ENCODE measurements at places on chromosomes 5 and 9.
A peak's percentile ranks its signal among the peaks of the same experiment; 100 is the strongest.

- DNase-seq, result no peak
Measured at GRCh38 chr5:169183576-169183975, 117.4 kb downstream of the SLIT3 start.

DNA sequence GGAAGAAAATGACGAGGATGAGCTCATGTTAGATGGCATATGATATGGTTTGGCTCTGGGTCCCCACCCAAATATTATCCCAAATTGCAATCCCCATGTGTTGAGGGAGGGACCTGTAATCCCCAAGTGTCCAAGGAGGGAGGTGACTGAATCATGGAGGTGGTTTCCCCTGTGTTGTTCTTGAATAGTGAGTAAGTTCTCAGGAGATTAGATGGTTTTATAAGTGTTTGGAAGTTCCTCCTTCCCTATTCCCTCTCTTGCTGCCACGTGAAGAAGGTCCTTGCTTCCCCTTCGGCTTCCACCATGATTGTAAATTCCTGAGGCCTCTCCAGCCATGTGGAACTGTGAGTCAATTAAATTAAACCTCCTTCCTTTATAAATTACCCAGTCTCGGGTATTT lies 10.1 kb downstream of the EDIL3 start:
- no peak for DNase-seq

DNA sequence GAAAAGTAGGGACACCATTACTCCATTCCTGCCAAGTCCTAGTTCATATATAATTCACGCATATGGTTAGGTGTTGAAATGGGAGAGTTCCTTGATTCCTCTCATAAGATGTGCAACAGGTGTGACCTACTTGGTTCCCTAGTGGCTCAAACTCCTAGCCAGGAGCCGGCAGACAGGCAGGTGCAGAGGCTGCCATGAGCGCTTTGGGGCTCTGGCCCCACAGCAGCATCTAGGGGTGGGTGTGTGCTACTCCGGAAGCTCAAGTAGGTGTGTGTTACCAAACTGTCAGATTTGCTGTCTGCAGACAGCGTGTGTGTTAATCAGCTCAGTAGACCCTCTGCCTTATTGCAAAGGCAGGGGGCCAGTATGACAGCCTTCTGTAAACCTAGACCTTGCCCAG lies 1652.4 kb upstream of the ACO1 start:
- no peak for DNase-seq

DNA sequence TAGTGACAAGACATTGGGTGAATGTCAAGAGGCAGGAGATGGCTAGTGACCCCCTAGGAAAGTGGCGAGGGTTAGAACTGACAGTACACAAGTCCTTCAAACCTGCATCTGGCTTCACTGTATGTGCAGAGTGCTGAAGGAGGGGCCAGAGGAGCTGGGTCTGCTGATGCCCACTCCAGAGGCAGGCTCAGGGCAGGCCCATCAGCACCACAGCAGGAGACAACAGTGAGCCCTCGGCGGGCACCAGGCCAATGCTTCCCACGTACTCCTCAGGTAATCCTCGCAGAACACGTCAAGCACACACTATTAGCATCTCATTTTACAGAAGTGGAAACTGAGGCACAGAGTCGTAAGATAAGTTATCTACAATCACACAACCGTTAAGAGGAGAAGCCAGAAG lies 76.1 kb upstream of the SH3PXD2B start:
- no peak for DNase-seq

- no peak for DNase-seq
Measured at GRCh38 chr5:149951138-149951749, 6.7 kb upstream of the PDE6A start.

DNA sequence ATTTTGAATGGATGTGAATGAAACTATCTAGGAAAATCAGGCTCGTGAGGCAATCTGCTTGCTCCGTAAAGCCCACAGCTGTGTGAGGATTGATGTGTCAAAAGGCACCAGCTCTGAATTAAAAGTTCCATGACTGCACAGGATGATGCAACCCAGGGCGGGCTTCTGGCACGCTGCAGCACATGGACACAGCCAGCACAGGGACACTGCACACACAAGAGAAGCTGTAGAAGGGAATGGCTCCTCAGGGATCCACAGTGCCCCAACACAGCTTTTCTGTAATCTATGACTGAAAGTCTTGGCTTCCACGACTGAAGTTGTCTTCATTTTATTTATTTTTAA lies 151.0 kb downstream of the GCNT1 start:
- no peak for DNase-seq

DNA sequence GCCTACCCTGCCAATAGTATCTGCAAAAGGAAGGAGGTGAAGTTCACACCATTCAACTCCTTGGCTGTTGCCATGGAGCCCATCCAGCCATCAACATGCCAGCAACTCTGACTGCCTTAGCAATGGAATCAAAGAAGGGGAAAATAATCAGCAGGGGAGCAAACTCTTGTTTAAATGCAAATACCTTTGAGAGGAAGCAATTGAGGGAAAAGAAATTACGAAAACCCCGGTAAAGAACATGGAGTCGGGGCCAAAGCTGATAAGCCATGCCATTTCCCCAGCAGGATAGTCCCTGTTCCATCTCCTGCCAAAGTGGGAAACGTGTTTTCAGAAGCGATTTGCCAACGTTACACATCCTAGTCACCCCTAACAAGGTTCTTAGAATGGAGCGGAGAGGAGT lies 69.0 kb downstream of the MFAP3 start:
- DNase-seq, result no peak

DNA sequence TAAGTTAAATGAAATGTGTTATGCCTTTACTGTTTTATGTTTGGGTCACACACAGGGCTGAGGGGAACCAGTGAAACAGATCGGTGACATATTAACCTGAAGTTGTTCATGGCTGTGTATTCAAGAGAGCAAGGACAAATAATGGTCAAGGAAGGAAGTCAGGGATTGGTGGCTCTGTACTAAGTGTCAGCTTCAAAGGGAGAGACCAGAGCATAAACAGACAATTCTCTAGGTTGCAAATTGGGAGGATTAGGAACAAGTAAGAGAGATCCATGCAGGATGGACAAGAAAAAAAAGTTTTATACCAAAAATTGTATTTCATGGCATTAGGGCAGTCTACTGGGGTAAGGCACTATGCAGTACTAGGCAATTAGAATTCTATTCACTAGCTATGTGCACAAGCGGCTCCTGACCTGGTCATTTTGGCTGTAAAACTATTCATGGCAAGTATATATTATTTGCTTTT lies 156.3 kb downstream of the PLPPR1 start:
- DNase-seq, result no peak

DNA sequence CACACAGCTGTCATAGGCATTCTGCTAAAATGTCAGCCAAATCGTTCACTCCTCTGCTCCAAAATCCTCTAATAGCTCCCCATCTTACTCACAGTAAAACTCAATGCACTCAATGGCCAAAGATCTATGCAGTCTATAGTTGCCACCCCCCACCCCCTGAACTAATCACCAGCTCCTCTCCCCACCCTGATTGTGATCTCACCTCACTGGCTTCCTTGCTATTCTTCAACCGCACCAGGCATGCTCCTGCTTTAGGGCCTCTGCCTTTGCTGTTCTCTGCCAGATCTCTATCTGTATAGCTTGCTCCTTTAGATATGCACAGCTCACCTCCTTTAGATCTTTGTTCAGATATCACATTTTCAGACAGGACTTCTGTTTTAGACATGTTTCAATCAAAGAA lies 33.2 kb upstream of the SNX2 start:
- DNase-seq, result no peak

DNA sequence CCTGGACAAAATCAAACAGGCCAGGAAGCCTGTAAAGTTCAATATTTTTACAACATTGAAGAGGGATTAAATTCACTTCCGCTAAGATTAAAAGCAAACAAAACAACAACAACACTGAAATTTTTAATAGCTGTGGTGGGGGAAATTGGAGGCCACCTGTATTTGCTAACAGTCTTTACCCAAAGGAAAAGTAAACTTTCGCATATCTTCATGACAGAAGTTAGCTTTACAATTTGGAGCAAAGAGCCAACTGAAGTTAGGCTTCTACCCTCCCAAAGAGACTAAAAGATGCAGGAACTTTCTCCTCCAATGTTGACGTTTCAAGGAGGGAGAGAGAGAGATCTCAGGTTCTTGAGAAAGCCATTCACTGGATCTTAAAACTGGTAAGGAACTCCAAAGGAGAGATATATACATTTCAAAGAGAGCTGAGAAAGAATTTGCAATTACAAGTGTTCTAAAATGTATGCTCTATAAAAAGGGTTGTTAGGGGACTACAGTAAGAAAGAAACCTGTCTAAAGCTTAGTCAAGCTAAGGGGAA lies 349.2 kb upstream of the CDH9 start:
- no peak for DNase-seq

DNA sequence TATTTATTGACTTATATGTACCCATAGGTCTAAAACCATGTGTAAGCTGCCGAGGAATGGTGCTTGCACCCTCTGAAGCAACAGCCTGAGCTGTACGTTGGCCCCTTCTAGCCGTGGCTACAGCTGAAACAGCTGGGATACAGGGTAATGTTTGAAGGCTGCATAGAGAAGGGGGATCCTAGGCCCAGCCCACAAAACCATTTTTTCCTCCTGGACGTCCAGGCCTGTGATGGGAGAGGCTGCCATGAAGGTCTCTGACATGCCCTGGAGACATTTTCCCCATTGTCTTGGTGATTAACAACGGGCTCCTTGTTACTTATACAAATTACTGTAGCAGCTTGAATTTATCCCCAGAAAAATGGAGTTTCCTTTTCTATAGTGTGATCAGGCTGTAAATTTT lies 244.7 kb downstream of the COMMD10 start:
- no peak for DNase-seq

DNA sequence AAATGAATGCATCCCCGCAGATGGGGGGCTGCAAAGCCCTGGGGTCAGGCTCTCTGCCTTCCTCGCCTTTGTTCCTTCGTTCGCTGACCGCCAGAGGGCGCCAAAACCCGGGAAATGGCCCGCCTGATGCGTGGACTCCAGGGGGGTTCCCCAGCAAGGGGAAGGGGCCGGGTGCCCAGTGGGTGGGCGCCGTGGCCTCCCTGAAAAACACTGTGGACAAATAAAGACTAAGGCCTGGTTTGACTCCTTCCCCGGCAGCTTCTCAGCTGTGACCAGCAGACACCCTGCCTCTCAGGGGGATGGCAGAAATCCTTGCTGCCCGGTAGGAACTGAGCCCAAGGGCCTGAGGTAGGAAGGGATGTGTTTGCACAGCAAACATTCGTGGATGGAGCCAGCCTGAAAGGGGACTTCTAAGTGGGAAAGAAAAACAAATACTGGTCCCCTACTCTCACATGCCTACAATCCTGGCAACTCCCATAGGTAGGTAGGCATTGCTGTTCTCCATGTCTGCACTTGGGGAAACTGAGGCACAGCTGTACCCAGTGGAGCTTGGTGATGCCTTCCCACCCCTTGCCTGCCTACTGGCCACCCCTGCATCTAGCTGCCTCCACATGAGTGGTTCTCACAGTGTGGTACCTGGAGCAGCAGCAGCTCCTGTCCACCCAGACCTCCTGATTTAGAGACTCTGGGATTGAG lies 57.7 kb downstream of the DUSP1 start:
- DNase-seq, result peak; percentile 78

DNA sequence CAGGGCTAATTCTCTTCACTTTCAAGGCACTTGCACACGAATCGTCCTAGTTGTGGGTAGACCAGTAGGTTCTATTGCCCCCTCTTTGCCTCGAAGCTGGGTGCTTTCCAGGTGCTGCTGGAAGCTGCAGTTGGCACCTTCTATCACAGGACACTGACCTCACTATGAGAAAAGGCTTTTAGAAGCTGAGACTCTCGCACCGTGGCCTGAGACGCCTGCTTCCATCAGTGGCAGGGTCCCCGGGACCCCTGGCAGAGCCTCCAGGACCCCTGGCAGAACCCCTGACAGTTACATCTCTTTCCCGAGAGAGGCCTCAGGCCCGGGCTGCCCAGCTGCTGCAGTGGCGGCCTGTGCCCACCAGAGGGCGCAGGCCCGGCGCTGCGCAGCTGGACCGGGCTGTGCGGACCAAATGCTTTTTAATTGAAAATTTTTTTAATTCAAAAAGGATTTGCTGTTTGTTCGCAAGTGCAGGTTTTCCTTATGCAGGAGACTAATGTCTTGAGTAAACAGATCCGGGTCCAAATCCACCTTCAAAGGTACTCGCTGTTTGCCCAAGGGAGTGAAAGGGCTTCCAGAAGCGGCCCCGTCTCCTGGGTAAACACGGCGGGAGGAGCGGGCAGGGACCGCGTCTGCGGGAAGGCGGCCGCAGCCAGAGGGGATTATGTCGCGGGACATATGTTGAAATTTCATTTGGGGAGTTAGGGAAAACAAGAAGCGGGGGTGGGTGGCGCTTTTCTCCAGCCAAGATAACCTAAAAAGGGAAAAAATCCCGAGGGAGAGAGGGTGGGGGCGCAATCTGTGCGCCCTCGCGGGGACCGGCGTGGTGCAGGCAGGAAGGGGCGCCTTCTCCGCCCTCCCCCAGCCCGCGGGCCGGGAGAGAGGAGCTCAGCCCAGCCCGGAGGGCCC lies 114.5 kb upstream of the LMX1B start:
- peak; percentile 44 for DNase-seq

DNA sequence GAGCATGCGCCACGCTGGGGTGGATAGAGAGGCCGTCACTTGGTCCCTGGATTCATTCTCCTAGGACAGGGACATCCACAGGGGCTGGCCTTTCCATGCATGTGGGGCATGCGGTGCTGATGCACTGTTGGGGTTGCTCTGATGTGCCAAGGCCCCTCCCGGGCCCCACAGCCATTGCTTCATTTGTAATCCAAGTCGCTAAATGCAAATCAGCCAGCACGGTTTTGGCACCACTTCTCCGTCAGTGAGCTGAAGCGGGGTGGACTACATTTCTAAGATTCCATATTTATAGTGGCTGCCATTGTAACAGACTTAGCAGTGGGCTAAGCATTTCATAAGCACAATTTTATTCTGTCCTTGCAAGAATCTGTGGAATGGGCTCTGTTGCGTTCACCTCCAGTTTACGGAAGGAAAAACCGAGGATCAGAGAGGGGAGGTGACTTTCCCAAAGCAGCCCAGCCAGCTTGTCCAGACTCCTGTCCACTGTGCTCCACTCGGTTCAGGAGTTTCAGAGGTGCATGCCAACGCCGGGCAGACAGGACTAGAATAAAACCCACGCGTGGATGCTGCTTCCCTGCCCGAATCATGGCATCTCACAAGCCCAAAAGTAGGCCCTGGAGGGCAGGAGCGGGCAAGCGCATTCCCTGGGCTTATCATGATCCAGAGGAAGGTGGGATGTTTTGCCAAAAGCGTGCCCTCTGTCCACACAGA lies 102.6 kb upstream of the COL5A1 start:
- no peak for DNase-seq

DNA sequence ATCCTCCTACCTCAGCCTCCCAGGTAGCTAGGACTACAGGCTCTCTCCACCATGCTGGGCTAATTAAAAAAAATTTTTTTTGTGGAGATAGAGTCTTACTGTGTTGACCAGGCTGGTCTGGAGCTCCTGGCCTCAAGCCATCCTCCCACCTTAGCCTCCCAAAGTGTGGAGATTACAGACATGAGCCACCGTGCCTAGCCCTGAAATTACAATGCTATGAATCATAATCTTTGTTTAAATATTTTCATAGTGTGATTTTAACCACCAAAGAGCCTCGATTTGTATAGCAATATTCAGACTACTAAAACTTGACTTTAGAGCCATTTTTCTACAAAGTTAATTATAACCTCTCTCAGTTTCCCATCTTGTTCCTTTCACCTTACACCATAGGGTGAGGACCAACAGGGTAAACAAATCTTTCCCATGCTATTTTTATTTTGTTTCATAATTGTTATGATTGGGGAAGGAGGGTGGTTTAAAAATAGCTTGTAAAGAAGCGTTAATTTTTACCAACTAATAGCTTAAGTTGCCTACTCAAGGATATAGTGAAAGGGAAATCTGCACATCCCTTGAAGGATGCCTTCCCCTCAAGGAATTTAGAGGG lies 32.7 kb downstream of the UBE2D2 start:
- DNase-seq, result no peak

- no peak for DNase-seq
Measured at GRCh38 chr5:10705747-10706146, 55.3 kb downstream of the DAP start.

- DNase-seq, result no peak
Measured at GRCh38 chr9:127187231-127187956, 65.0 kb upstream of the ANGPTL2 start.
